NCI-H524 treated with DMSO at 0.1 percent for 48 hours (cell line): ENCODE measurements at places on chromosomes 1 and 21.

GRCh38 chr1:92274939-92275338 is 23.8 kb downstream of the GLMN start:
- DNase-seq = no peak

GRCh38 chr1:57901208-57901919 is 477.5 kb upstream of the DAB1 start:
- DNase-seq = no peak

DNA sequence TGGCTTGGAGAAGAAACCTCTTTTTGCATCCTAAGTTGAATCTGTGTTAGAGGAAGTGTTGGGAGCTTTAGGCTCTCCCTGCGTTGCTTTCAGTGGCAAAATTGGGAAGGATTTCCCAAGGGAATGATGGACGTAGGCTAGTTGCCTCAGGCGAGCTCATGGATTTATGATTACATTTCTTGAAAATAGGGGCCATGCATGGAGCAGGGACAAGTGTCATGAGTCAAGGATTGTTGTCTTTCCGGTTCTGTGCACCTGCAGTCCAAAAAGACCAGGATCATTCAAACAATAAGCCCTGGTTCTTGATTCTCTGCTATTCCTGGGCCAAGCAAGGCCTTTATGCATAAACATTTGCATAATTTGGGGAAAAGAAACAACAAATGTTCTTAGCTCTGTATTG is 7.1 kb downstream of the MAN1C1 start:
- no peak for DNase-seq

DNA sequence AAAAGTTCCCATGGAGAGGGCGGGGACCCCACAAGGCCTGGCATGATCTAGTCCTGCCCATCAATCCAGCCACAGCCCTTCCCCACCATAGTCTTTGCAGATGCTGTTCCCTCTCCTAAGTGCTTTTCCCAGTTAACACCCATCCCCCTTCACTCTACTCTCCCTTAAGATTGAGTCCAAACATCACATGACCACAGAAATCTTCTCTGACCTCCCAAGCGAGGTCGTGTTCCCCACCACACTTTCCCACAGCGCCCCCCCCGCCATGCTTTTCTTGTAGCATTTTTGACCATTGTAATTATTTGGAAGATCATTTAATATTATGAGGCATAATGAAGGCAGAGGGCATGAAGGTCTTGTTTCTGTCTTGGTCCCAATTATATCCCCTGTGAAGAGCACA is 4.3 kb upstream of the HSPG2 start:
- no peak for DNase-seq

DNA sequence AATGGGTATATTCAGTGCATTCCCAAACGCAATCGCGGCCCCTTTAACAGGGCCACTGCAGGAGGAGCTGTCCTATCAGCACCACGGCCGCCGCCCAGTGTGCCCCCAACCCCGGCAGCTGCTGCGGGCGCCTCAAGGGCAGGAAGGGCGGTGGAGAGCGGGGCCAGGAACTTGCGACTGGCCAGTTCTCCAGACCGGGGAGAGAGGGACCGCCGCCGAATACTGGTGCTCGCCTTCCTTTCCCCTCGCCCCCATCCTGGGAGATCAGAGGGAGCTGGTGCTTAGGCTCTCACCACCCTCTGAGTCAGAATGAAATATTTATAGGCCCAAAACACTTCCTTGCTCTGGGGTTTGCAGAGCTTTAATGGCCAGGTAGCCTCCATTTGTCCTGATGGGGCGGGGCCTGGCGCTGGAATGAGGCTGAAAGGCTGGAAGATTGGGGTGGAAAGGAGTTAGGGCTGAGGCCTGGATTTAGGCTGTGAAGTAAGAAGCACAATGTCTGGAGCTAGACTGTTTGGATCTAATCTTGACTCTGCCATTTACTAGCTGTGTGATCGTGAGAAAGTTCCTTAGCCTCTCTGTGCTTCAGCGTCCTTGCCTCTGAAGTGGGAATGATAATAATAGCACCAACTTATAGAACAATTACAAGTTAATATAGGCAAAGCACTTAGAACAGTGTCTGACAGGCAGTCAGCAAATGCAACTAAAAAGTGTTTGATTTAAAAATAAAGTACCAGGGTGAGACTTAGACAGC is 75.5 kb downstream of the NAV1 start:
- no peak for DNase-seq

DNA sequence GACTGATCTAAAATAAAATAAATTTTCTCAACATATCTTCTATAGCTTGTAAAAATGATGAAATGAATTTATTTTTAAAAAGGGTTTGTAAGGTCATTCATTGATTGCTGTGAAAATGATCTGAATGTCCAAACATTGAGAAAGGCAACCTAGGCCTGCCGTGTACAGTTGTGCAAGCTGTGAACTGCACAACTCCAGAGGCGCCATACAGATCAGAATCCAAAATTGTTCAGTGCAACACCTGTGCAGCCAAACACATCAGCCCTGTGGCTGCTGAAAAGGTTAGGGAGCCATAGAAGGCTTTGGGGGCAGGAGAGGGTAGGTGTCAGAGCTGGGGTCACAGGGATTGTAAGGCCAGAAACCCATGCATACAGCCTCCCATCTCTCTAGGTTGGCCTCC is 9.9 kb upstream of the ZC3H12A start:
- no peak for DNase-seq
